ENCODE measurements at places on chromosomes 5 and 9. TPM values are rescaled to one million over a fixed set of nuclear protein-coding genes. Genes with fewer than 3 reads are reported as not detected.
A peak's percentile ranks its signal among the peaks of the same experiment; 100 is the strongest.

DNA sequence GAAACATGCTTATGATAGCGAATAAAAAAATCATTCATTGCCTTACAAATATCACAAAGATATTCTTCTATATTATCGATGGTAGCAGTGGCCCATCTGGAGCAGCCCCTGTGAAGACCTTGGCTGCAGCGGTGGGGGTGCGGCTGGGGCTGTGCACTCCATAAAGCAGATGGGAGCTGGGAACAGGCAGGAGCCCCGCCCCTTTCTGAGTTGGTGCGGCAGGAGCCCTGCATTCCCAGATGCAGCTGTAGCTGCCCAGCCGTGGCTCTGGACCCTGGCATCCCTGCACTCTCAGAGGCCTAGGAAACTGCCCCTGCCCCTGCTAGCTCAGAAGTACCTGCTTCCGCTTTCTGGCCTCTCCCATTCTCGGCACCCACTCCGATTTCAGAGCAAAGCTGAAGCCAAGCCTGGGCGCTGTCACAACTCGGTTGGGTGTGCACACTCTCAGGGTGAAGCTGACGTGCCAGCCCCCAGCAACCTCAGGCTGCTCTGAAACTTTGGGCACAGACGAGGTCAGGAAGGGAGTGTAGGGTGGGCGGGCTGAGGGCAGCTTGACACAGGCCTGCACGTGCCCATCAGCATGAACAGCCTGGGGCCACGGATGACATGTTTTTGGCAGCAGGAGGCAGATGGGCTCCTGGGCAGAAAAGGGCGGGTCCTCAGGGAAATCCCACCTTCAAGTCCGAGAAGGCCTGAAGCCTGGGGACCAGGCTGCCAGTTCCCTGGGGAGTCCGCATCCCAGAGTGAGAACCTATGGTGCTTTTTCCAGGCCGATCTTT, 1440.8 kb upstream of the ACO1 start:
- DNase-seq = no peak

Gene ENTPD8
- total RNA-seq = not detected

Gene FOXD4
- not detected for total RNA-seq

- peak; percentile 70 for DNase-seq
Observed at GRCh38 chr9:136694163-136694871, 7.1 kb upstream of the AGPAT2 start.

Gene TRPM3
- 0.09 TPM for total RNA-seq

Gene MARCOL
- total RNA-seq = not detected

DNA sequence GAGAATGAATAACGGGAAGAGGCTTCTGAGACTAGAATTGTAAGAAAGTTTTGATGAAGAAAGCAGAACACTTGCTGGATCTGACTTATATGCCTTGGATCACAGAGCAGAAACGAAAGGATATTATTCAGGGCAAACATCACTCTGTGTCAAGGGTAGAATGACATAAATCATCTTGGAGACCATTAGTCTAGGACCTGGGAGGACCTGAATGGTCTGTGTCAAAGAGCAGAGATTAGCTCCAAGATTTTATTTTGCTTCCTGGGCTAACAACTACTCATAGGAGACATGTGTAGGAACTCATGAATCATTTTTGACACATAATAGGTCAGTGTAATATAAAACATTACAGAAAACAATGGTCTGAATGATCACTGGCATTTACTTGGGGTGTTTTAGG, 417.9 kb downstream of the SLCO4C1 start:
- DNase-seq = no peak

Gene SEMA4D
- total RNA-seq = 21.9 TPM

Gene SMIM33
- total RNA-seq = not detected

DNA sequence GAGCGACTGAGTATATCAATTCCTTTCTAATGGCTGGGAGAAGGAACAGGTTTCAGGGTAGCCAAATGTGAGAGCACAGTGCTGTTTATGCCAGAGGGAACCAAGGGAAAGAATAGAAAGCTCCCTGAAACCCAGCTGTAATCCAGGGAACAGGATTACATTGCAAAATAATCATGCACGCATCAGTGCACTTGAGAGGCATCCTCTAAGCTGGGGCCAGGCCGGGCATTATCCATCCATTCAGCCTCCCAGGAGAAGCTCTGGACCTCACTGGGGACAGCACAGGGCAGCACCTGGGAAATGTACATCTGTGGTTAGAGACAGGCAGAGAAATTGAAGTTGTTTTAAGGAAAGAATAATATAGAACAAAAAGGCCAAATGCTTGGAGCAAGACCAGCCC, 72.7 kb downstream of the MTRR start:
- DNase-seq = no peak

DNA sequence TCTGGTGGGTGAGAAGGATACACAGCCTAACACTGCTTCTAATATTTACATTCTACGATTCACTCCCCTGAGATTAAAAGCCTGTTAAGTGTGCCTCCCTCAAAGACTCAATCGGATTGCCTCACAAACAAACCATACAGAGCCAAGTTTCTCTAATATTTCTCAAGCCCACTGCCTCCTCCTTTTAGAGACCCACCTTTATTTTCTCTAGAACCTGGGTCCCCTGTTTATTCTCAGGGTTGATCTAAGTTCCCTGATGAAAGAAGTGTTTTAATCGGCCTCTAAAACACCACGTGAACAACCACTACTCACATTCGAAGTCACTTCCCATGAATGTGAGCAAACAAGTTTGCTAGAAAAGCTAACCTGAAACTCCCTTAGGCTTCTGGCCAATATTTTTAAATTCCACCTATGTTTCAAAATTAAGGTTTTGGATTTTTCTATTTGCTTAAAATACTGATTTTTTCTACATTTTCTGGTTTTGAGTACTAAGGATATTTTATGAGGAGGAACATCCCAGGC, 76.5 kb downstream of the GLIS3 start:
- DNase-seq = no peak

Measured in heart right ventricle (tissue), 16 donors.